ENCODE measurements at places on chromosomes 4 and X. TPM values are rescaled to one million over a fixed set of nuclear protein-coding genes. Genes with fewer than 3 reads are reported as not detected.

XKRX gene
- total RNA-seq, result 0.19 TPM

CXCL6 gene
- total RNA-seq, result 2.7 TPM

ASB12 gene
- total RNA-seq, result 5.1 TPM

FREM3 gene
- not detected for total RNA-seq

SUPT20HL1 gene
- total RNA-seq, result not detected

PDGFRA gene
- total RNA-seq, result 18.9 TPM

DCAF12L1 gene
- total RNA-seq, result not detected

P2RY4 gene
- total RNA-seq, result 0.12 TPM

ARMCX2 gene
- 30.0 TPM for total RNA-seq

DNA sequence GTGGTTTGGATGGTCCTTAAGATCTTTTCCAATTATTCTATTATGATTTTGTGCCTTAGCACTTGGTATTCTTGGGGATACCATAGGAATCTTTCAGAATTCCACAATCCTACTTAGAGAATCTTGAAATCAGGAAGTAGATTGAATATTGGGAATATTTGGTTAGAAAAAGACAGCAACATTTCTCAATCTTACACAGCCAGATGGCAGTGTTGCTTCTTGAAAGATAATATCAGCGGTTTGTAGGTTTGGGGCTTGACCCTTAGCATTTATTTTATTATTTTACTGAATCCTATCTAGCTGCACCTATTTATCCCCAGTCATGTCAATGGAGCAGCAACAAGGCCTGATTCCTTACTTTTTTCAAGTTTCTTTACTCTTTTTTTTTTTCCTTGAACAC is 28.6 kb downstream of the MAGEB1 start:
- no peak for DNase-seq

- DNase-seq, result no peak
Observed at GRCh38 chr4:122212880-122213279, 60.7 kb downstream of the BLTP1 start.

DNA sequence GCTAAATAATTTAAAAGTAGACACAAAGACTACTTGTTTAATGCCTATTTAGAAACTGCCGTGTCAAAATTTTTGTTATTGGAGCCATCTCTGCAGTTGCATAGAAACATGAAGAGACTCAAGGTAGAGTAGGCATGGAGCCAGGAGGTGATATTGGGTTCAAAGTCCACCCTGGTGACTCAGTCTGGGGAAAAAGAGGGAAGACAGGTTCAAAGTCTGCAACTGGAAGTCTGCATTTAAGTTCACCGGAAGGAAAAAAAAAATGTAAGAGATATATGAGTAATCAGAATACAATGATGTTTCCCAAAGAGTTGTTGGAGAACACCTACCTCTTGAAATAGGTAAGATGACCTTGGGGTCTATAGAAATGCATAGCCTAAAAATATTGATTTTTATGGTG is 67.4 kb upstream of the QRFPR start:
- no peak for DNase-seq

- no peak for DNase-seq
Observed at GRCh38 chr4:84498203-84498934, 723 bp downstream of the NKX6-1 start.

- no peak for DNase-seq
Observed at GRCh38 chr4:124318292-124318691, 394.2 kb downstream of the ANKRD50 start.

DNA sequence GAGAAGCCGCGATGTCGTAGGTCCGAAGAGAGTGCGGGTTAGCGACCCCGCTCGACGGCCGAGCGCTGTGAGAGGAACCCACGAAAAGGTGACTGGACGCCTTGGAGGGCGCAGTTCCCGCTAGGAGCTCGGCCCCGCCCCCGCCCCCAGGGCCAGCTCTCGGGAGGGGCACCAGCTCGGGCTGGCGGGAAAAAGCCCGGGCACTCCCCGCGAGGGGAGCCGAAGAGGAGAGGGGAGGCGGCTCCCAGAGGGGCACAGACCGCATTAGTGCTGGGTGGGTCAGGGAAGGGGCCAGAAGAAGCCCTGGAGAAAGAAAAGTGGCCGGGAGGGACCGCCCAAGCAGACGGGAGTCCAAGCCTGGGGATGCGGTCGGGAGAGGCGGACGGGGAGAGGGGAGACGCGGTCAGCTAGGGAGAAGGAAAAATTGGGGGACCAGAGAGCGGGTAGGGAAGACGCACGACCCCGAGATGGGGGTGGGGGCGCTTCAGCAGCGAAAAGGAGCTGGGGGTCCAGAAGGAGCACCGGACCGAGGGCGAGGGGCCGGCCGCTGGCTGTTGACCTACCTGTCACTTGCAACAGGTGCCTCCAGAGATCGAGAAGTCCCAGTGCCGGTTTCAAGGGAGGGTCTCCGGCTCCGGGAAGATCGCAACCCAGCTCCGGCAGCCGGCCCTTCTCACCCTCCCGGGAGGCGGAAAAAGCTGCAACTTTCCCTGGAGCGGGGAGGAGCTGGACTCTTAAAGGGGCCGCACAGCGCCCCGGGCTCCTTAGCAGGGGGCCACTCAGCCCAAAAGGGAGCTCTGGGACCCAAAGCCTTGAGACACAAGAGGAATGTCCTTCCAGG is at the start of gene SYTL4:
Gene SYTL4 (minus strand): TSS at position 681 of the 841 bp plus-strand sequence. CDS start 30,084 bp downstream, outside the sequence.
- DNase-seq, result peak; percentile 20

DNA sequence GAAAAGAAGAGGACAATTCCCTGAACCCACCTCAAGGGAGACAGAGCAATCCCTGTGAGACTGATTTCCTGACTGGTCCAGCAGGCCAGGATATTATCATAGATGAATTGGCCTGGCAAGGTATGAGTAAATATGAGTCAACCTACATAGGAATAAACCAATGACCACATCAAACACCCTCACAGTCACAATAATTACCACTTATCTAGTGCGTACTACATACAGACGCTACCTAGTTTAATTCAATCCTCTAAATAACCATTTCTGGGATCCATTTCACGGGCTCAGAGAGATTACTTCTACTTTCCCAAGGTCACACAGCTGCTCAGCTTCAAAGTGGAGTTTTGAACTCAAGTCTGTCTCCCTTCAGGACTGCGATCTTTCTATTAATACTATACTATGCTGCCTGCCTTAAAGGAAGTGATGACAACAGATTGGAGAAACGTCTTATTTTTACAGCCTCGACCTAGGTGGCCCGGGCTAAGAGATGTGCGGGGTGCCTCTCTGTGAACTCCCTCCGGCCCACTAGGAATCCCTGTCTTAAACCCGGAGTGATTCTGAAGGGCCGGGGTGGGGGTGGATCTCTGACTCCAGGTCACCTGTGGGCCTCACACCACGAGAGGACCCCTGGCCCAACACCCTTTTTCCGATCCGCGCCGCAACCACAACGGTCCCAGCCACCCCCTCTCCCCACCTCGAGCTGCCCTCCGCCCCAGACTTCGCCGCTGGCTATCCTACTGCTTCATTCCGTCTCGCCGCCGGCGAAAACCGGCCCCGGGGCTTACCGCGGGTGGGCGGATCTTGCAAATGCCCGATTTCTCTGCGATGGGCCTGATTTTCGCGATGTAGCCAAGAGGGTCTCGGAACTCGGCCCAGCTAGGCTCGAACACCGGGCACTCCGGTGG is 800 bp downstream of the KDM5C start:
- no peak for DNase-seq

DNA sequence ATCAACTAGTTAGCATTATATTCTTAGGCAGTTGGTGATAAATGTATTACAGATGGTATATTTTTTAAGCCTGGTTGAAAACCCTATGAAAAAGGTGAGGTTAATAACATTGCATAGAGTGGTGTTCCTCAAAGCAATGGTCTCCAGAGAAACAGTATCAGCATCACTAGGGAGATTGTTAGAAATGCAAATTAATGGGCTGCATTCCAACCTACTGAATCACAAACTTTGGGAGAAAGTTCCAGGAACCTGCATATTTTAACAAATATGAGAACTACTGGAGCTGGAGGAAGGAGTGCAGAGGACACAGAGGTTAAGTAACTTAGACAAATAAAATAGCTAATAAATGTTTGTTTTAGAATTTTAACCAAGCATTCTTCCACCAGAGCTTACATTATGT is 166.9 kb upstream of the PCDH10 start:
- no peak for DNase-seq

GRCh38 chr4:108141213-108141950 is 27.4 kb downstream of the LEF1 start:
- DNase-seq, result no peak

GRCh38 chr4:16043642-16044498 is 40.0 kb downstream of the PROM1 start:
- no peak for DNase-seq

DNA sequence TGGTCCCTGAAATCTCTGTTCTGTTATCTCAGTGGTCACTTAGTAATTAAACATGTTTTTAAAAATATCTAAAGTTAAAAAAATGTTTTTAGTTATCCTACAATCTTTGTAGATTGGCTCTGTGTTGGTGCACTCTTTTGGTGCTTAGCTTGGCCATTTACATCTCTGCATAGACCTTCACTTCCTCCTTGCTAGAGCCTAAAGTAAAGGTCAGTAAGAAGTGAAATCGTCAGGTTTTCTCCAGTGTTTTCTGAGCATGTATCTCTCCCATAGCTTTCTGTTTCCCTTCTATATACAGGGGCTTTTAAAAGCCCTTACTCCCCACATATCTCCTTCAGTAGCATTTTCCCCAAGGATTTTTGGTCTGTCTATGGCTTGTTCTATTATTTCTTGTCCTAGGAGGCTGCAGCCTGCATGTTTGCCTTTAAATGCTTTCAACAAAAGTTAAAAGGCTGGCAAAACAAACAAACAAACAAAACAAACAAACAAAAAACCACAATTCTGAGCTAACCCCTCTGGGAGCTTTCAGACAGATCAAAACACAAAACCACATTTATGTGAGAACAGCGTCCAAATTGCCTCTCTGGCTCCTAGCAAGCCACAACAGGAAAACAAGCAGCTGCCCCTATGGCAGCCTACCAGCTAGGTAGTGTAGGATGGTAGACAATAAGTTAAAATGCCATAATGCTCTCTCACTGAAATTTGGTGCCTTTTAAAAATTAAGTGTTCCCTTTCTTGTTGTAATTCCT is 27.3 kb upstream of the GPRASP2 start:
- no peak for DNase-seq

GRCh38 chr4:146134761-146135445 is 40.6 kb upstream of the LSM6 start:
- no peak for DNase-seq

DNA sequence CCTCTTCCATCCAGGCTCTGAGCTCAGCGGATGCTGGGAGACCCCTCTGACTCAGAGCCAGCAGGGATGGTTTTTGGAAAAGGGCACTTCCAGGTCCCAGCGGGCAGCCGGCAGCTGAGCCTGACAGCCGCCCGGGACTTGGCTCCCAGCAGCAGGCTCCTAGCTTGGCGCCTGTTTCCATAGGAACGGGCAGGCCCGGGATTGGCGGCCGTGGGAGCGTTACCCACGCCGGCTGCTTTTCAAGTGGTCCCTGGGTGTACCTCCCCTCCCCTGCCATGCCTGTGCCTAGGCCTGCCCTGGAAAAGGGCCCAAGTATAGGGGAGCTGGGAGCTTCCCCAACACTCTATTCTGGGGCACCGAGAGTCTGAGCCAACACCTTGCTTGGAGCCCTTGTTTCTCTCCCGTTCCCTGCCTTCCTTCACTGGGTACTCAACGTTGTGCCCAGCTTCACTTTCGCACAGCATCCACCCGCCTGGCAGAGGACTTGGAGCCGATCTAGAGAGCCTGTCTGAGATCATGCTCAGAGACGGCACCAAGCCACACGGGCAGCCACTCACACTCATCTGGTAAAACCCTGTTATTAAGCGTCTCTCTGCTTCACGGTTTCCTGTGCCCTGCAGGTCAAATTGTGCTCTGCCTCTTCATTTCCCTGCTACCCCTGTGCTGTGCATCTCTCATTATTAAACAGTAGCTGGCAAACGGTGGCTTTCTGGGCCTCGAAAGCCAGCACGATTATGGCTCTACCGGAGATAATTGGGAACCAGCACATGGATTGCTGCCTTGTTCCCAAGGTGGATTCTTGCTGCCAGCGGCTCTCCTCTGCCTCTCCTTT is 521.5 kb downstream of the BCOR start:
- no peak for DNase-seq

DNA sequence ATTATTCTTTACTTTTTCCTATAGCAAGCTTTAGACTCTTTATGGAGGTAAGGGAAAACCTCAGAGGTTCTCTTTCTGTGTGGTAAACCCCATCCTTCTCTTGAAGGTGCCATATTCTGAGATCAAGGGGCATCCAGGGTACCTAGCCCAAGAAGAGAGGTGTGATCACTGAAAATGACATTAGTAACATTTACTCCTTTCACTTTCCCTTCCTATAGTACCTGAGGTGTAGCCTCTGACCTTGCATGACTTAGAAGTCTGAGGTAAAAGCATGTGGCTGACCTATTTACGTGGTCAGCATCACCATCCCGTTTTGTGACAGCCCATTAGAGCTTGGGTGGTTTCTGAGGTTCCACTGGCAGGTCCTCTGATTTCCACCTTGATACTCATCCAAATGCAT is 25.7 kb downstream of the SGMS2 start:
- no peak for DNase-seq

- no peak for DNase-seq
Observed at GRCh38 chr4:12586242-12587006, 897.7 kb downstream of the RAB28 start.

GRCh38 chrX:42398967-42399631 is 378.9 kb downstream of the PPP1R2C start:
- no peak for DNase-seq

DNA sequence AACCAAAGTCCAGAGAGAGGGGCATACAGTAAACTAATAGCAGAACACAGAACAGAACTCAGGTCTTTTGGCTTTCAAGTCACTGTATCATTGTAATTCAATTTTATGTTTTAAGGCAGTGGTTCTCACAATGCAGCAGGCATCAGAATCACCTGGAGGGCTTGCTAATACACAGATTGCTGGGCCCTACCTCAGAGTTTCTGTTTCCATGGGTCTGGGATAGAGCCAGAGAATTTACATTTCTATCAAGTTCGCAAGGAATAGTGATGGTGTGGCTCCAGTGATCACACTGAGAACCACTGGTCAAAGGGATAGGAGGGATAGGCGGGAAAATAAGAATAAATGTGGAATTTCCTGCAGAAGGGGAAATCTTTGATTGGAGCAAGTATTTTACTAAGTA is 36.7 kb downstream of the LANCL3 start:
- no peak for DNase-seq

GRCh38 chr4:184924516-184924915 is 93.8 kb upstream of the HELT start:
- no peak for DNase-seq

GRCh38 chrX:134653835-134654234 is 4.4 kb downstream of the PLAC1 start:
- DNase-seq, result no peak

GRCh38 chr4:151355155-151355554 is 29.8 kb upstream of the SH3D19 start:
- DNase-seq, result no peak

GRCh38 chrX:77446029-77446585 is 1.1 kb upstream of the FGF16 start:
- DNase-seq, result no peak

- DNase-seq, result no peak
Observed at GRCh38 chr4:63583561-63583960, 825.7 kb downstream of the TECRL start.

GRCh38 chr4:42653626-42654560 is 3.0 kb downstream of the ATP8A1 start:
- DNase-seq, result no peak

GRCh38 chr4:146029939-146030710 is 91.5 kb upstream of the ZNF827 start:
- DNase-seq, result no peak

GRCh38 chr4:57053508-57053907 is 56.7 kb downstream of the IGFBP7 start:
- no peak for DNase-seq
